ENCODE measurements at places on chromosomes 16 and 17. TPM values are rescaled to one million over a fixed set of nuclear protein-coding genes. Genes with fewer than 3 reads are reported as not detected.
A peak's percentile ranks its signal among the peaks of the same experiment; 100 is the strongest.

Gene CES5A
- total RNA-seq = not detected

Gene MEFV
- 0.29 TPM for total RNA-seq

Gene MEOX1
- not detected for total RNA-seq

Gene ST6GALNAC1
- not detected for total RNA-seq

Gene OR4D1
- total RNA-seq = not detected

Gene BRICD5
- total RNA-seq = 7.5 TPM

Gene SDK2
- 0.31 TPM for total RNA-seq

Gene MSRB1
- total RNA-seq = 22.5 TPM

DNA sequence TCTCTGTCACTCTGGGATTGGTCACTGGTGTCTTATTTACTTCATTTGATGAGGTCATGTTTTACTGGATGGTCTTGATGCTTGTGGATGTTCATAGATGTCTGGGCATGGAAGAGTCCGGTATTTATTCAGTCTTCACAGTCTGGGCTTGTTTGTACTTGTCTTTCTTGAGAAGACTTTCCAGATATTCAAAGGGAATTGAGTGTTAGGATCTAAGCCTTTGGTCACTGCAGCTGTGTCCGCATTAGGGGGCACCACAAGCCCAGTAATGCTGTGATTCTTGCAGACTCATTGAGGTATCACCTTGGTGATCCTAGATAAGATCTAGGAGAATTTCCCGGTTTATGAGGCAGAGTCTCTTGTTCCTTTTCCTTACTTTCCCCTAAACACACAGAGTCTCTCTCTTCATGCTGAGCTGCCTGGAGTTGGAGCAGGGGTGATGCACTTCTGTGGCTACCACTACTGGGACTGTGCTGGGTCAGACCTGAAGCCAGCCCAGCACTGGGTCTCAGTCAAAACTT lies 214.7 kb downstream of the SPECC1 start:
- DNase-seq = no peak

- DNase-seq = no peak
Measured at GRCh38 chr16:28297784-28298510, 5.6 kb downstream of the SBK1 start.

DNA sequence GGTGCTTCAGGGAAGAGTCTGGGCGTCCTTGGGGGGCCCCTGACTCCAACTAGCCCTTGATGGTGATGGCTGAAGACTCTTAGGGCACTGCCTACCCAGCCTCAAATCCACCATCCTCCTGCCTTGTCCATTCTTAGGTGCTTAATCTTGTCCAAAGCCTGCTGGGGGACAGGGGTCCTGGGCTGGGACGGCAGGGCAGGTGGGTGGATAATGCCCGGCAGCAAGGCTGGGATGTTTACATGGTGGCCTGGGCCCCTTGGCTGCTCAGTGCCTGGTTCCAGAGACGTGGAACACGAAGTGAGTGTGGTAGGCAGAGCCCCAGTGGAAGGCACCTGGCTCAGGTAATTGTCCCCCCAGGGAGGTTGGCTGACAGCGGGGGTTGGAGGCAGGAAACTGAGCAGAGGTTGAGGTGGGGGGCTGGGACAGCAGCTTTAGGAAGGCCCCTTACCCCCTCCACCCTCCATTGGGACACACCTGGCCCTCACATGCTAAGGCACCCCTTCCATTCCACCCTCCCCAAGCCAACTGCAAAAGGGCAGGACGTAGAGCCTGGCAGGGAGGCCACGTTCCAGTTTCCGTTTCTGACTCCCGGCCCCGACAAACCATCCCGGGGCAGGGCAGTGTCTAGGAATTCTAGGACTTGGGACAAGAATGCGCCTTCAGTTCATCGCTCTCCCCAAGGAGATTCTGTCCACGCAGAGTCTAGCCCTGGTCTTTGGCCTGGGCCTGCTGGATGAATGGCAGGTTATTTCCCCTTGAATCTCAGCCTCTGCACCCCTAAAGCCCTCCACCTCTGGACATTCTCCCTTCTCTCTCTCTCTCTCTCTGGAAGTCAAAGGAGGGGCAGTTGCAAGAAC lies 1.9 kb downstream of the FOXJ1 start:
- DNase-seq = no peak

- DNase-seq = no peak
Measured at GRCh38 chr17:45296833-45297124, 20.0 kb downstream of the MAP3K14 start.

DNA sequence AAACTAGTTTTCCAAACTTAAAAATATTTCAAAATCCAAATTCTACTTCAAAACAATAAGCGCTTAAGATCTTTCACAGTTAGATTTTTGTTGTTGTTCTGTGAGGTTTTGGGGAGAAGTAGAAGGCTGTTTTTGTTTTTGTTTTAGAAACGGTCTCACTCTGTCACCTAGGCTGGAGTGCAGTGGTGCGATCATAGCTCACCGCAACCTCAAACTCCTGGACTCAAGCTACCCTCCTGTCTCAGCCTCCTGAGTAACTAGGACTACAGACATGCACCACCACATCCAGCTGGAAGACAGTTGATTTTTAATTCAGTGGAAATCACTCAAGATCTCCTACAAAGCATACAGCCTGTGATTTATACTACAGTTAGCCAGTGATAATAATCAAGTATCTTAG lies 2.7 kb downstream of the SHCBP1 start:
- DNase-seq = no peak

DNA sequence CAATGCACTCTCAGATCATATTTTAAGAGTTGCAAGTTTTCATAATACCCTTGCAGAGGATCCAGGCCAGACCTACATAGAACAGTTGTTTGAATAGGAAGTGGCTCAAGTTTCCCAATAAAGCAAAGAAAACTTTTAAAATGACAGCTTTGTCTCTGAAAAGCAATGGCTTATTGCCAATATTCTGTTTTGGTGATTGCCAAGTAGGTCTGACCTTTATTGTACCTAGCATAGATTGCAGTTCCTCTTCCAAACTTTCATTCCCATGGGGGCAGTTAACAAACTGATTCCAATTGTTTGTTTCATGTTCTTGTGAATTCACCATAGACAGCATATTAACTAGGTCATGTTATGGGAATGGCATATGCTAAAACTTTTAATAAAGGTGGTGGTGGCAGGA lies 664.6 kb upstream of the CA10 start:
- DNase-seq = no peak

DNA sequence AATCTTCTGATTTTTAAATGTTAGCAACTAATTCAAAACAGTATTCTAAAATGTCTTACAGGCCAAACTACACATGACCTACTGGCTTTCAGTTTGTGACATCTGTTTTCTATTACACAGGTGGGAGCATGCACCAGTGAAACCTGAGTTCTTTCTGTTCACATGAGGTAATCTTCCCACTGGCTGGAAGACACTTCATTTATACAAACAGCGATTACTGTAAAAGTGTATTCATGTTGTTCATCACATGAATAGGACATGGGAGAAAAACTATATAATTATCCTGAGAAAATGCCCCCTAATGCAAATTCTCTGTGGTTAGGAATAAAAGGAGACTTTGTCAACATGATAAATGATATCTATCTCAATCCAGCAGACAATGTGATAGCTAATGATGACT lies 11.1 kb upstream of the PIK3R5 start:
- DNase-seq = no peak

DNA sequence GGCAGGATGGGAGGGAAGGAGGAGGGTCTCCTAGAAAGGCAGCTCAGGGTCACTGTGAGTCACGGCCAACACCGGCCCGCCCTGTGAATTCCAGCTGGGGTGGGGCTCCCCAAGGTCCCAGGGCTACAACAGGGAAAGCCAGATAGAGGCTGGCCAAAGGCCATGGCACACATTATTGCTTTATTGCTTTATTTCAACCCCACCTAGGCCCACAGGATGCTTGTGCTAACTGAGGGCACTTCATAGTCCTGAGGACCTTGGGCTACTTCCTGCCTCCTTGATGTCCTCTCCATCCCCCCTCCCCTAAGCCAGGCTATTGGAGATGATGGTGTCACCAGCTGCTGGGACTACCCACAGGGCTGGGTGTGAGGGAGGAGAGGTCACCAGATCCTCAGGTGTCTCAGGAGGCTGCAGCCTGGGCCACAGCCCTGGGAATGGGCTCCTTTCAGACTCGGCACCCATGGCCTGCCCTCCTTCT lies 26.1 kb downstream of the LRRC75A start:
- no peak for DNase-seq

DNA sequence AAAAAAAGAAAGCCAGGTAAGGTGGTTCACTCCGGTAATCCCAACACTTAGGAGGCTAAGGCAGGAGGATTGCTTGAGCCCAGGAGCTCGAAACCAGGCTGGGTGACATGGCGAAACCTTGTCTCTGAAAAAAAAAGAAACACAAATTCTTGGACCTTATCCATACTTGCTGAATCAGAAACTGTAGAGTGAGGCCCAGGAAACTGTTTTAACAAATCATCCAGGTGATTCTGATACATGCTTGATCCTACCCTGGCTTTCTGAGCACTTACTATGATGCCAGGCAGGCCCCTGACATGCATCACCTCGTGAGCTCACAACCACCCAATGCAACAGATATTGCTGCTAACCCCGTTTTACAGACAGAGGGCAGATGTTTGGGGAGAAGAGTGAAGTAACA lies 4.0 kb upstream of the NAE1 start:
- no peak for DNase-seq

DNA sequence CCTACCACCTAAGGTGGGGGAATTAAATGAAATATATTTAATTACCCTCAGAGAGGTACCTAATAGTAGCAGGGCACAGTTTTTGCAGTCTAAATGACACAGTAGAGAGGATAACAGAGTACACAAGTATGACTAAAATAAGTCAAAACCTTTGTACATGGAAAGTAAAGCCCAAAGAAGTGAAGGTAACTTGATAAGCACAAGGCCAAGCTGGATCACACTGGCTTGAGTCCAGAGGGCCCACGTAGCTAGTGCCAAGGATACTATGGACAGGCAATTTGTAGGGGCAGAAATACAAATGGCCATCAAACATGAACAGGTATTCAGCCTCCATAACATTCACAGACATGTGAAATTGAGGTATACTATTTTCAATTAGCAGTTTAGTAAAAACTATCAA lies 7.6 kb downstream of the MYO18A start:
- DNase-seq = no peak

GRCh38 chr17:36703860-36704266 lies 102.5 kb downstream of the MRM1 start:
- no peak for DNase-seq

GRCh38 chr17:61280338-61280737 lies 119.3 kb upstream of the TBX2 start:
- no peak for DNase-seq

DNA sequence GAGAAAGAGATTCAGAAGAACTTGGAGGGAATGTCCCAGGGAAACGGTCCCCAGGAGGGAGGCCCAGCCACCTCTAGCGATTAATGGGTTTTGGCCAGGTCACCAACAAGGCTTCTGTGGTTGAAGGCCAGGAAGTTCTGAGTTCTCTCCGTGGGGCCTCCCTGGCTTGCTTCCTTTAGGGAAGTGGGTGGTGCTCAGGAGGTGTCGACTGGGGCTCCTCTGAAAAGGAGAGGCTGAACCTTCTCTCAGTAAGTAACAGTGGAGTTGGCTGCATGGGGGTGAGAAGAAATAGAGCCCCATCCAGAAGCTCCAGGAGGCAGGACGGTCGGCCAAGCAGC lies 77.1 kb upstream of the GSE1 start:
- DNase-seq = no peak

GRCh38 chr16:86874141-86874540 lies 295.8 kb downstream of the FOXL1 start:
- no peak for DNase-seq

DNA sequence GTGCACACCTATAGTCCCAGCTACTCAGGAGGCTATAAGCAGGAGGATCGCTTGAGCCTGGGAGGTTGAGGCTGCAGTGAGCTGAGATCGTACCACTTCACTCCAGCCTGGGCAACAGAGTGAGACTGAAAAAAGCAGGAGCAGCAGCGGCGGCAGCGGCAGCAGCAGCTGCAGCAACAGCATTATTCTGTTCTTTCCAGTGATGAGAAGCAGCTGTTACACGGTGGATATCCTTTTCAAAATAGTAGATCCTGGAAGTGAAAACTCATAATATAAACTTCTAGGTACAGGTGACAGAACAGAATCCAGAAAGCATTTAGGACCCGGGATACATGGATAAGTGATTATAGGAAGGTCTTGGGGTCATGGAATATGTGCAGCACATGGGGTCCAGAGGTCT lies 17.8 kb upstream of the HNF1B start:
- DNase-seq = no peak

GRCh38 chr17:69326377-69327059 lies 415 bp downstream of the ABCA5 start:
- no peak for DNase-seq

GRCh38 chr16:57757326-57757786 lies 21.8 kb downstream of the KATNB1 start:
- DNase-seq = peak; percentile 67

GRCh38 chr16:66639091-66639885 lies 34.8 kb downstream of the CMTM3 start:
- DNase-seq = no peak

- DNase-seq = no peak
Measured at GRCh38 chr17:17001076-17001777, 29.3 kb upstream of the TNFRSF13B start.

GRCh38 chr16:11474617-11475291 lies 112.0 kb downstream of the LITAF start:
- DNase-seq = no peak

GRCh38 chr17:48795444-48796162 lies 21.4 kb downstream of the TTLL6 start:
- peak; percentile 46 for DNase-seq

DNA sequence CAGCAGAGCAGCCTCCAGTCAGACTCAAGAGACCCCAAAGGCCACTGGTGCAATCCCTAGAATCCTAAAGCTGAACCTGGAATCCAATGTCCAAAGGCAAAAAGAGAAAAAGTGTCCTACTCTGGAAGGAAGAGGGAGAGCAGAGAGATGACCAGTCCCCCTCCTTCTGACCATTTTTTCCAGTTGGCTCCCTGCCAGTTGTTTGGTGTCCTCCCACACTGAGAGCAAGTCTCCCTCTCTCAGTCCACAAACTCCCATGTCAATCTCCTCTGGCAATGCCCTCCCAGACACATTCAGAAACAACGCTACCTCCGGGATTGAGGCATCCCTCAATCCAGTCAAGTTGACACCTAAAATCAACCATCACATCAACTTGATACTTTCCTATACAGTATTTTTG lies 4.3 kb upstream of the CLEC19A start:
- no peak for DNase-seq

DNA sequence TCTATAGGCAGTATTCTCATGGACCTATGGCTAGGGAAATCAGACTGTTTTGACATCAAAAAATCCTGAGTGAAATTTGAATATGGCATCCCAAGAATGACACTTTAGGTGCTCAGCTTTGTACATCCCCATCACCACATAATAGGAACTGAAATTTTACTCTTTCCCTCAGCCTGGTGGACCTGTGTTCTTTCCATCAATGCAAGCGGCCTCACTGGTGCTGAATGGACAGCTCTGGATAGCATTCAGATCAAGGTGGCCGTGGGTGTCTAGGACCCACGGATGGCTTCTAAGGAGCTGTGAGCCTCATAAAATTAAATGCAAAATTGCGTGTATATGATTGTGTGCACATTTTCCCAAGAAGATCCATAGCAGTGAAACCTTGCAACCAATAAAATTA lies 152.6 kb downstream of the MAP2K6 start:
- DNase-seq = no peak
